Activated B cell treated with CpG ODN at 0.5 μM for 24 hours (primary cell): ENCODE measurements at places on chromosomes 7 and 10.

DNA sequence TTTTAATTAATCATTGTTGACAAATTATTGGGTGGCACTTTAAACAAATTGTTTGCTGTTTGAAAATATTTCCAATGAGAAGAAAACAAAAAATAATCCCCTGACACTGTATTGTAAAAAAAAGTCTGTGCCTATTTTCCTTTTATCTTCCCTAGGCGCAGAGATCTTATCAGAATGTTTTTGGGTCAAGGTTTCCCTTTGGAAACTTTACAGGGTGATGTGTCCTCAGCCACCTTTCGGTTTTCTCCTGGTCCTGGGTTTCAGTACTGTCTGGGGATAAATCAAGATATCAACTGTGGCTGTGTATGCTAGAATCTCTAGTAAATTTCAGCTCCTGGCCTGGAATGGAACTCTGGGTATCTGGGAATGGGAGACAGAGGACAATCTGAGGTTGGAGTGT lies 1.4 kb downstream of the ZNF107 start:
- no peaks in the 10 kb centered on the region for H3K27me3 ChIP-seq
- H3K4me1 ChIP-seq, result peaks cover 64% of the 10 kb centered on the region
- H3K27ac ChIP-seq, result peak overlapping the region; percentile 96
- DNase-seq, result no peak
- peaks cover 29% of the 10 kb centered on the region for H3K36me3 ChIP-seq

GRCh38 chr7:99143521-99143852 lies 421 bp downstream of the SMURF1 start:
- H3K4me1 ChIP-seq, result peaks cover 45% of the 10 kb centered on the region
- H3K27me3 ChIP-seq, result peaks cover 7% of the 10 kb centered on the region
- peak overlapping the region; percentile 75 for H3K4me3 ChIP-seq
- DNase-seq, result no peak

GRCh38 chr10:24306507-24306875 lies 97.6 kb downstream of the KIAA1217 start:
- no peak for DNase-seq
- H3K4me1 ChIP-seq, result no peaks in the 10 kb centered on the region
- no peaks in the 10 kb centered on the region for H3K36me3 ChIP-seq
- H3K27ac ChIP-seq, result no peak overlapping the region

DNA sequence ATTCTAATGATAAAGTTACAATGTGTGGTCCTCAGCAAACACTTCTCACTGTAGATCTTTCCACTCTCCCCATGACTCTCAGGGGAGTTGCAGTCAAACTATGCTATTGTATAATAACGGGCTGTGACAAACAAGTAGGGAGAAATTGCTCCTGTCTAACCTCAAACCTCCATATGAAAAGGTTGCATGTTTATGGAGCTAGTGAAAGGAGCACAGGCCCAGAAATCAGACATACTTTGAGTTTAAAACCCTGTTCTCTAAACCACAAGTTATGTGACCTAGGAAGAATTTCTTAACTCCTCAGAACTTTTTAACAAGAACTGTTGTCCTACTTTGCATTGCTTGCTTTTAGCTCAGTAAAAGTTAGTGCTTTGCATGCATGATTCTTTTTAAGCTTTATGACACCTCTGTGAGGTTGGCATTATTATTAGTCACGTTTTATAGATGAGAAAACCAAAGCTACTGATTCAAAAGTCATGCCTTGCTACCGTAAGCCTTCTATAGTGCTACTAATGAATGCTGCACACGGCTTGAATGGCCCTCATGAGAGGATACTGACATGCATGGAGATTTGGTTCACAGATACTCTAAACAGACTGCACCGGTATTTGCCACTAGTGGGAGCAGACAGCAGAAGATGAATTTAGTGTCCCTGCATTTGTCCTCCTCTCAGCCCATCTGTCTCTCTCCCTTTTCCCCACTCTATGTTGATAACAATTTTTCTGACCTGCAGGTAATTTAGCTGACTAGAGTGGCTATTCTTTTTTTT lies 129.5 kb upstream of the PCGF5 start:
- H3K4me1 ChIP-seq, result peaks cover 6% of the 10 kb centered on the region
- no peak for DNase-seq
- H3K27me3 ChIP-seq, result no peaks in the 10 kb centered on the region
- no peak overlapping the region for H3K27ac ChIP-seq
- H3K36me3 ChIP-seq, result peaks cover 4% of the 10 kb centered on the region
- H3K4me3 ChIP-seq, result no peak overlapping the region

DNA sequence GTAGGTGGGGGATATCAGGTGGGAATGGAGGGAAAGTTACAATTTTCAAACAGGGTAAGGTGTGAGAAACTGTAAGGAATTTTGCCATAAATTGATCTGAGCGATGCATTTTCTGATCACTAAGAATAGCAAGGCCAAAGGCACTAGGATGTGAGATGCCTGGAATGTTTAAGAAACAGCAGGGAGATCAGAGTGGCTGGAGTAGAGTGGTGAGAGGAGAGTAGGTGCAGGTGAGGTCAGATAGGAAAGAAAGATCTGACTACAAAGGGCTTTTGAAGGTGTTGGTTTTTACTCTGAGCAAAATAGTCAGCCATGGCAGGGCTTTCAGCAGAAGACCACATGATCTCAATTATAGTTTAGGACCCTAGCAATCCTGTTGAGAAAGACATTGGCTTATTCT lies 55.0 kb downstream of the HDAC9 start:
- H3K27me3 ChIP-seq, result no peaks in the 10 kb centered on the region
- H3K4me1 ChIP-seq, result peaks cover 74% of the 10 kb centered on the region
- peak overlapping the region; percentile 59 for H3K27ac ChIP-seq
- no peak for DNase-seq
- peaks cover 30% of the 10 kb centered on the region for H3K36me3 ChIP-seq

- H3K27me3 ChIP-seq, result no peaks in the 10 kb centered on the region
- no peak for DNase-seq
- H3K27ac ChIP-seq, result no peak overlapping the region
- peaks cover 68% of the 10 kb centered on the region for H3K36me3 ChIP-seq
- no peak overlapping the region for H3K4me3 ChIP-seq
Observed at GRCh38 chr10:11521860-11522259, 89.6 kb downstream of the USP6NL start.

- H3K36me3 ChIP-seq, result no peaks in the 10 kb centered on the region
- H3K4me1 ChIP-seq, result no peaks in the 10 kb centered on the region
- H3K27me3 ChIP-seq, result no peaks in the 10 kb centered on the region
Observed at GRCh38 chr7:26451997-26452396, 160.3 kb downstream of the SNX10 start.

DNA sequence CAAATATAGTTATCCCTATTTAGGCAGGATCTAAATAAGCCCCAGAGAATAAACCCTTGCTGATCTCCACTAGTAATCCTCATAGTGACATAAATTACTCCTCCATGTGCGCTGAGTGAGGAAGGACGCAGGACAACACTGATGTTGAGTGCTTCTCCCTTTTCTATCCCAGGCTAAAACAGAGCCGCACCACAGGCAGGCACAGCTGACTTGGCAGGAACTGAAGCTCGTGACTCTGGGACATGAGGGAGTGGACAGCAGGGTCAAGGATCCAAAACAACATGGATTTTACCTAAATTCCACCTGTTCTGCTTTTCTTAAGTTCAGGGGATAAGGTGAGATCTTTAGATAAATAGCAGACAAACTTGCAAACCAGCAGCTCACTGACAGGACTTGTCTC lies 46.0 kb downstream of the VOPP1 start:
- peaks cover 91% of the 10 kb centered on the region for H3K4me1 ChIP-seq
- H3K4me3 ChIP-seq, result peak overlapping the region; percentile 74
- peak overlapping the region; percentile 92 for H3K27ac ChIP-seq
- DNase-seq, result no peak

- no peak for DNase-seq
- no peak overlapping the region for H3K4me3 ChIP-seq
- no peaks in the 10 kb centered on the region for H3K36me3 ChIP-seq
- H3K27ac ChIP-seq, result no peak overlapping the region
- H3K4me1 ChIP-seq, result no peaks in the 10 kb centered on the region
- H3K27me3 ChIP-seq, result no peaks in the 10 kb centered on the region
Observed at GRCh38 chr10:58859526-58859925, 316.9 kb upstream of the PHYHIPL start.

DNA sequence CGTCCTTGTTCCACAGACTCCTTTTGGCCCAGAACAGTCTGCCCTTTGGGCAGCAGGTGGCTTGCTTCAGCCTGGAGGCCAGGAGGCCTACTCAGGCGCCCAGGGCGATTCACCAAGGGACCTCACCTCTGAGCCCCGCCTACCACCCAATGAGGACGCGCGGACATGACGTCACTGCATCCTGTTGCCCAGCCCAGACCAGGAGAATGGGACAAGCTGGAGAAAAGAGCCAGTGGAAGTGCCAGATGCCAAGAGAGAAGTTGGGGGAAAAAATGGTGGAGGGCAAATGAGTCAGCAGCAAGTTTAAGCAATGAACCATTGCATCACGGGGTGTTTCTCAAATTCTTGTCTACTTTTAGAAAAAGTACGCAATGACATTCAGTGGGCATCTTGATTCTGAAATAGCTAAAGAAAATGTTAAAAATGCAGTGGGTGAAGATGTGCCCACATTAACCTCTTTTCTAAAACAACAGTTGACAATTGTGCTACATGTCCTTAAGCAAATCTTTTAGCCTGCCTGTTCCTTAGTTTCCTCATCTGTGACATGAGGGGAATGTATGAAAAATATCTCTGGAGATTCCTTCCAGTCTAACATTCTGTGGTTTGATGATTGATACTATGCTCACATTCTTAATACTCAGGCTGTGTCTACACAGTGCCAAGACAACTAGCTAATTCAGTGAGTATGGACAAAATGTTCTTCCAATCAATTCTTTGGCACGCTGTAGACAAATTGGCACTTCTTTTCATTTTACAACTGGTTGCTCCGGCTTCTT lies 23.9 kb upstream of the LEP start:
- H3K4me1 ChIP-seq, result no peaks in the 10 kb centered on the region
- H3K36me3 ChIP-seq, result no peaks in the 10 kb centered on the region
- H3K27ac ChIP-seq, result no peak overlapping the region
- DNase-seq, result no peak
- H3K4me3 ChIP-seq, result no peak overlapping the region

DNA sequence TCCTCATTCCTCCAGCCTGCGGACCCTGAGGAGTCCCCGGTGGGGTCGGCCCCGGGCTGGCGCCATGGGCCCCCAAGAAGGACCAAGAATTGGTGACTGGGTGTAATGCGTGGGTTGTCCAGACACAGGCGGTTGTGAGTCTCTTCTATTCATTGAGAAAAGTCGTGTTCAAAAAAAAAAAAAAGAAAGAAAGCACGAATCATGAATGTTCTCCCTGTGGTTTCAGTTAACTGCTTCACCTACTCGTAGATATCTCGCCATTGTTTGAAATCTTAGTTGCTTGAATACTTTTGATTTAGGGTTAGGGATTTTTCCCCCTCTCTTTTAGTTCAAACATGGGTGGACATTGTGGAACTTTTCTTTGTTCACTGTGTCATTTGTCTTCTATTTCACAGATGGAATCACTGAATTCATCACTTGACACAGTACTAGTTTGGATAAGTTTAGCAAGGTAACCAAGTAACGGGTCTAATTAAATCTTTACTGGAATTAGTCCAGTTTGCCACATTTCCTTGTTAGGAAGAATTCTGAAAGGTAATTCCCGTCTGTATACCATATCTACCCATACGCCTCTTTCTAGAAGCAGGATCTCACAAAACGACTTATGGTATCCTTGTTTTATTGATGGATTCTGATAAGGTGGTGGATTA lies 775 bp downstream of the STARD3NL start:
- DNase-seq, result no peak
- H3K36me3 ChIP-seq, result peaks cover 9% of the 10 kb centered on the region
- no peaks in the 10 kb centered on the region for H3K27me3 ChIP-seq
- peaks cover 39% of the 10 kb centered on the region for H3K4me1 ChIP-seq

- H3K4me3 ChIP-seq, result no peak overlapping the region
- no peak for DNase-seq
- no peaks in the 10 kb centered on the region for H3K27me3 ChIP-seq
Observed at GRCh38 chr7:135355377-135356048, 121.9 kb downstream of the STRA8 start.

DNA sequence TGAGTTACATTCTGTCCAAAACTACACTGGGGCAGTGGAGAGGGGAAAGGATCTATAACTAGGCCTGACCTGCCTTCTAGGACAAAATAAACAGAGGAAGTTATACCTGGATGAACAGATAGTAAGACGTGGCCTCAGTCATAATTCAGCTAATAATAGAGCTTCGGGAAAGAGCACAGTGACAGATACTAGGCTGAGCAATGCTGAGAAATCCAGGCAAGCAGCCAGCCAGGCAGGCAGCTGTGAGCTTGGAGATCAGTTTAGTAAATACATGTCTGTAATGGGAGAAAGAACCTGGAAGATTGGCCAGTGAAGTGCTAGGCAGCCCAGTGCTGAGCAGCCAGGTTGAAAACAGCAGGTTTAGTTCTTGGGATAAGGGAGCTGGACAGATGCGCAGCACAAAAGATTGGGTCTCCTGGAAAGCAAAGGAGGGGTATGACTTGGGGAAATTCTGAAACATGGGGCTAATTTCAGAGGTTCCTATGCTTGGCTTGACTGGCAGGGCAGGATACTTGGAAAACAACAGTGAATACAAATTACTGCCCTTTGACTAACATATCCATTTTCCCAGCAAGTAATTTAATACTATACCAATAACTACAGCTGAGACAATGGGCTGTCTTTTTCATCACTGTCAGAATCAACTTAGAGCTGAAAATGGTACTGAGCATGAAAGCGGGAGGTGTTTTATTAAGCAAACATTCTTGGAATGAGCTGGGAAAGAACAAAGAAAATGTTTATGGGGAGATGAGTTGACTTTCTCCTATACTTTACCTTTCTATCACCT lies 140.8 kb downstream of the DGKB start:
- H3K27me3 ChIP-seq, result no peaks in the 10 kb centered on the region
- H3K27ac ChIP-seq, result no peak overlapping the region
- H3K4me1 ChIP-seq, result no peaks in the 10 kb centered on the region

DNA sequence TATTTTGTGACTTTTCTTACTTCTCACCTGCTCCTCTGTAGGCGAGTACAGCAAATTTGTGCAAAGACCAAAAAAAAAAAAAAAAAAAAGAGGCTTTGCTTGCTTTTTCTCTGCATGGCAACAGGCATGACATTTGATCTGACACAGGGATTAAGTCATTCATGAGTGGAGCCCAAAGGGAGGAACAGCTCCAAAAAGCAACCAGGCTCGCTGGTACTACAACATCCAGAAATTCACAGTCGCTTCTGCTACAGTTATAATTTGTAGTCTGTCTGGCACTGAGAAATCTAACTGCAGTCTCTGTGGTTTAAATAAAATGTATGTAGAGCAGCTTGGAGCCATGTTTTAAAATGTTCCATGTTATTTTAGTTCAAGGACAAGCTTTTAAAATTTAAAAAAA lies 31.7 kb downstream of the MKX start:
- no peaks in the 10 kb centered on the region for H3K4me1 ChIP-seq
- no peak for DNase-seq
- H3K27me3 ChIP-seq, result peaks cover 15% of the 10 kb centered on the region
- H3K27ac ChIP-seq, result no peak overlapping the region
- H3K4me3 ChIP-seq, result no peak overlapping the region
- no peaks in the 10 kb centered on the region for H3K36me3 ChIP-seq

DNA sequence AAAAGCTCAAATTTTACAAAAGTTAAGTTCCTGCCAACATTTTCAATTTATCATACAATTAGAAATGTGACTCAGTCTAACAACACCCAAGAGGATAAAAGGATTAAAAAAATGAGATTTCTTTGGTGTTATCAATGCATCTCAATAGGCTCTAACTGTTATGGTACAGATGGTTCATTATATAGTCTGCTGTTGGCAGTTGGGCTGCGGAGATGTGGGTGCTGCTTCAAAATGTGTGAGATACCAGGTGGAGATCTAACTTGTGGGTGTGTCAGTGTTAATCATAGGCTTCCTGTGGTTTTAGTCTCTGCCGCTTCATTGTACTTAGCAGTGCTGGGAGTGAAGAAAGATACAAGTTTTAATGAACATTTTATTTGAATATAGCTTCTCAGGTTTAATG lies 231.2 kb downstream of the EXOC4 start:
- H3K4me1 ChIP-seq, result peaks cover 6% of the 10 kb centered on the region
- no peaks in the 10 kb centered on the region for H3K27me3 ChIP-seq
- H3K36me3 ChIP-seq, result peaks cover 47% of the 10 kb centered on the region
- no peak overlapping the region for H3K4me3 ChIP-seq
